ENCODE measurements at places on chromosomes 5 and 9. TPM values are rescaled to one million over a fixed set of nuclear protein-coding genes. Genes with fewer than 3 reads are reported as not detected.

DNA sequence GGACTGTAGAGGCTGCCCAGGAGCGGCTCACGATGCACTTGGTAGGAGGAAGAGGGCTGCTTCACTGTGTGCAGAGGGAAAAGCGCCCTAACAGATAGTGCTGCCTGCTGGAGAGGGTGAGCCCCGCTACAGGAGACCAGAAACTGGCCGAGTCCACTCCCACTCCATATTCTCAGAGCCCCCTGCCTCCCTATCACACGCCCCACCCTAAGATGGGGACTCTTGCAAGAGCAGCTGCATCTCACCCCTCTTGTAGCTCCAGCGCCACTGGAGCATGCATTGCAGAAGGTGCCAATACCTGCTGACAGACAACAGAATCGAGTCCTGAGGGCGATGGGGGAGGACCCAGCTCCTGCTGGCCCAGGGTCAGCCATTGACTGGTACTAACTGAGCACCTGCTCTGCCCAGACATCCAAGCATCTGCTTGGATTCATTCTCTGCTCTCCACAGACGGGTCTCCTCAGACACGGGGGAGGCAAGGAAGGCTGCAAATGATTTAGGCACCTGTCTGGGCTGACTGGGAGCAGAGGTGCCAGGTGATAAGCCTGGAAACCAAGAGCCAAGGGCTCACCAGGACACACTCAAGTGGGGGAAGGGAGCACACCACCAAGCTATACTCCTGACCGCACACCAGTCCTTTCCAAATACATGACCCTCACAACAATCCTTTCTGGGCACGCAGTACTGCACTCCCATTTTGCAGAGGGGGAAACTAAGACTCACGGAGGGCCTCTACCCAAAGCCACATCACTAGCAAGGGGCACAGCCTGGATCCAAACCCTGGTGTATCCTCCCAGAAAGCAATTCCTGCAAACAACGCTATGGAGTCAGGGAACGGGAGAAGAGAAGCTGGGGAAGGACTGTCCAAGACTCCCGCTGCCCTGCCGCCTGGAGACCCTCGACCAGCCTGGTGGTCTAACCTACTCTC, 1.6 kb downstream of the BICD2 start:
- peak overlapping the region; percentile 73 for H3K4me3 ChIP-seq
- no peak for DNase-seq
- peak overlapping the region; percentile 80 for H3K27ac ChIP-seq

DNA sequence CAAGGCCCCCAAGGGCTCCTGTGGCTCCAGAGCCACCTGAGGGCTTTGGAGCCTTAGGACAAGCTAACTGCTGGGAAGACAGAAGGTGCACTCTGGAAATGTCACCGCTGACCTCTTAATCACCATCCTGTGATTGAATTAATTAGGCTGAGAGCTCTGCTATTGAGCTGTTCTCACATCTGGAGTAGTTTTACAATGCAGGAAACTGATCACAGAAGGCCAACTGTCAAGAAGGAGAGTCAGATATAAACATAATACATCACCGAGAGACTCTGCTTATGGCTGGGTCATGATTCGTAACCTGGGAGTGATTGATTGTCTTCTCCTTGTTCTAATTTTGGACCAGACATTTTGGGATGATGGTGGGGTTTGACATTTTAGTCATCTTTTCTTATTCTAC, 226.1 kb downstream of the SLIT3 start:
- no peaks in the 10 kb centered on the region for H3K36me3 ChIP-seq
- H3K27me3 ChIP-seq: no peaks in the 10 kb centered on the region
- no peak for DNase-seq
- no peak overlapping the region for H3K4me3 ChIP-seq

DNA sequence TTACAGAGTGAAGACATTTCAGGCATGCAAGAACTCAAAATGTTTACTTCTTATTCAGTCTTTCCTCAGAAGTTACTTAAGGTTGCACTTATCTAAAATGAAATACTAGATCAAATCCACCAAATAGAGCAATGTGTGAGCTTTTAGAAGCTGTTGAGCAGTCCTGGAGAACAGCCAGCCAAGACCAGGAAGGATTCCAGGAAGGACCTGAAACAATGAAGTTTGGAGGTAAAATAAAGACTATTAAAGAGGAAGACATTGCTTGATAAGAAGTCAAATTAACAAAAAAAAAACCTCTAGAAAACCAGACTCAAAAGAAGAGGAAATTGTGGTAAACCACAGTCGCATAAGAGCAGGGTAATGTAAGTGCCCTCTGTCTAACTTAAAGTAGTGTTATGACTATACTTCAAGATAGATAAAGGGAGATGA, 156.2 kb upstream of the S1PR3 start:
- no peaks in the 10 kb centered on the region for H3K36me3 ChIP-seq
- no peaks in the 10 kb centered on the region for H3K4me1 ChIP-seq
- no peak for DNase-seq
- H3K27me3 ChIP-seq: no peaks in the 10 kb centered on the region
- H3K27ac ChIP-seq: no peak overlapping the region

GRCh38 chr5:57692582-57693487, 210.2 kb upstream of the ACTBL2 start:
- H3K27me3 ChIP-seq: no peaks in the 10 kb centered on the region
- no peak for DNase-seq
- no peak overlapping the region for H3K4me3 ChIP-seq

DNA sequence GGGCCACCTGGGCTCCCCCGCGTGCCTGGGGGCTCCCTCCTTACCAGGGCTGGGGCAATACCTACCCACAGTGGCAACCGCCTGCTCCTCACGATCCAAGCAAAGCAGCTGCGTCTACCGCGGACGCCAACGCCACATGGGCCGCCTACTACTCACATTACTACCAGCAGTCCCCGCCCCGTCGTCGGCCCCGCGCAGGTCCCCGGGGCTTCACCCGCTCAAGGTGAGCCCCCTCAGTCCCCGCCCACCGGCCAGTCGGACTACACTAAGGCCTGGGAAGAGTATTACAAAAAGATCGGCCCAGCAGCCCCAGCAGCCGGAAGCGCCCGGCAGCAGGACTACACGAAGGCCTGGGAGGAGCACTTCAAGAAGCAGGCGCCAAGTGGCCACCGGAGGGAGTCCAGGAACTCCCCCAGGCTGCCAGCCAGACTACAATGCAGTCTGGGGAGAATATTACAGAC, 106.0 kb upstream of the MTAP start:
- no peak for DNase-seq
- no peak overlapping the region for H3K4me3 ChIP-seq
- no peaks in the 10 kb centered on the region for H3K4me1 ChIP-seq
- no peaks in the 10 kb centered on the region for H3K27me3 ChIP-seq
- H3K27ac ChIP-seq: no peak overlapping the region
- H3K36me3 ChIP-seq: no peaks in the 10 kb centered on the region

GRCh38 chr5:132435886-132436285, 54.7 kb downstream of the IRF1 start:
- H3K27ac ChIP-seq: peak overlapping the region; percentile 84
- H3K36me3 ChIP-seq: no peaks in the 10 kb centered on the region
- DNase-seq: no peak

DNA sequence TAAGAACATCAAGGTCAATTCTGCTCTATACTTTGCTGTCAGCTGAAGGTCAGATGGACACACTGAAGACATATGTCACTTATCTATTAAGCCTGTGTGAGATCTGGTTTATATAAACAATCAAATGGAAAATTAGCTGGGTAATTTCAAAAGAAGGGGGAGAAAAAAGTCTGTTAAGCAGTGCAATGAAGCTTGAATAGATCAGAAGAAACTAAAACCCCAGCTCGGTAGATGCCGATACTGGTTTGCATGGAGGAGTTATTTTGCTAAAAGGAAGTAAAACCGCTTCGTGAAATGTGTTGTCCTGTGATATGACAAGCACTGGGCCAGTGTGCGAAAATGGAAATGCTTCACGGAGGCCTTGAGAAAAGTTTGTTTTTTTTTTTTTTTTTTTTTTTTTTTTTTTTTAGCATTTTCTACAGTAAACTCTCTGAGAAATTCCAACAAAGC, 148.8 kb downstream of the MEF2C start:
- no peaks in the 10 kb centered on the region for H3K27me3 ChIP-seq
- H3K36me3 ChIP-seq: no peaks in the 10 kb centered on the region
- no peak overlapping the region for H3K27ac ChIP-seq

The CNTNAP3 gene
- 14.7 TPM for total RNA-seq

The TLX3 gene
- total RNA-seq: not detected

The IER5L gene
- total RNA-seq: 34.4 TPM

The SH3TC2 gene
- total RNA-seq: 2.0 TPM

The MARVELD2 gene
- 6.4 TPM for total RNA-seq

The CYSTM1 gene
- total RNA-seq: 51.6 TPM
